Stimulated activated CD8-positive, alpha-beta memory T cell treated with anti-CD3 and anti-CD28 coated beads, Interleukin-7, amount 100 ng/mL, for 1 hour (primary cell): ENCODE measurements at places on chromosomes 6 and 20.

DNA sequence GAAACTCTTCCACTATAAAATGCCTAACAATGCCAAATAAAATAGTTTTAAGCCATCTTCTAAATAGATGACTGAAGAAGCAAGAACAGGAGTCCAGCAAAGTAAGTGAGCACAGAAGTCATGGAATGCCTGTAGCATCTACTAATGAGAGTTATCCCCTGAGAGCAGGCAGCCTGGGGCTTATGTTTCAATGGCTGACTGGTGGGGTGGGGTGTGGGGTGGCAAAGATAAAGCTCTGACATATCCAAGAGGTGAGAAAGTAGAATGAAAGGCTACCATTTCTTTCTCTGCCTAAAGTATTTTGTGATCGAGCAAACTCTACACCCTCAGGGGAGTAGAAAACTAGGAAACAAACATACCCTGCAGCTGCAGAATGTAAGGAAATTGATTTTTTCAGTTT is 348.8 kb downstream of the TFAP2B start:
- DNase-seq, result no peak

DNA sequence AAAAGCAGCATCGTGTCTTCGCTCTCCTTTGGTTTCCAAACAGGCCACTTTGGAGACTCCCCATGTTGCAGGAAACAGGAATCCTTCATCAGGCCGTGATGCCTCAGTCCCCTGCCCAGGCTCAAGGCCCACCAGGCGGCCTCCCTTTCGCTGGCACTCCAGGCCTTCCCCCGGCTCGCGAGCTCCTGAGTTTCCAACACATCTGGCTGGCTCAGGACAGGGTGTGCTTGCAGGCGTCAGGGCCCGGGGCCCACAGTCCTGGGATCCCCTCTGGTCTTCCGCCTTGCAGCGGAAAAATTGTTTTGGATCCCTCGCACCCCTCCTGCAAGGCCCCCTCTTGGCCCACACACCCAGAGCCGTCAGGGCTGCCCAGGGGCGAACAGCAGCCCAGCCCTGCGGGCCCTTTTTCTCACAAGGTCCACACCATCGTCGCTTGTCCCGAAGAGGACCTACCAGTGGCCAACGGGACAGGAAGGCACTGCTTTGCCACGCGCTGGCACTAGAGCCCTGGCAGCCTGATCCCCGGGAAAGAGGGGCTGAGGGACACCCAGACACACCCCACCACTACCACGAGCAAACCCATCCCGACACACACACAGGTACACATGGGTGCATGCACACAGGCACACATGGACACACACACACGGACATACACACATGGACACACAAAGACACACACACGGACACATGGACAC is 1930.9 kb upstream of the DEFB115 start:
- DNase-seq, result no peak

- DNase-seq, result no peak
These were observed 704.2 kb upstream of the CITED2 start for GRCh38 chr6:140078561-140079125.

DNA sequence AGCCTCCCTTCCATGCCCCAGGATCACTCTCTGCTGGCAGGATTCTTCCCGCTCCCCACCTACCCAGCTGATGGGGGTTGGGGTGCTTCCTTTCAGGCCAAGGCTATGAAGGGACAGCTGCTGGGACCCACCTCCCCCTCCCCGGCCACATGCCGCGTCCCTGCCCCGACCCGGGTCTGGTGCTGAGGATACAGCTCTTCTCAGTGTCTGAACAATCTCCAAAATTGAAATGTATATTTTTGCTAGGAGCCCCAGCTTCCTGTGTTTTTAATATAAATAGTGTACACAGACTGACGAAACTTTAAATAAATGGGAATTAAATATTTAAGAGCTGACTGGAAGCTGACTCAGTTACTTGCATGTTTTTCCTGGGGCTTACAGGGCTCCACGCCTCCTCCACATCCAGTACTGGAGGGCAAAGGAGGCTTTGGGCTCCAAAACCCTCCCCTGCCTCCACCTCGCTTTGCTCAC is 24.3 kb upstream of the FANCE start:
- DNase-seq, result no peak

DNA sequence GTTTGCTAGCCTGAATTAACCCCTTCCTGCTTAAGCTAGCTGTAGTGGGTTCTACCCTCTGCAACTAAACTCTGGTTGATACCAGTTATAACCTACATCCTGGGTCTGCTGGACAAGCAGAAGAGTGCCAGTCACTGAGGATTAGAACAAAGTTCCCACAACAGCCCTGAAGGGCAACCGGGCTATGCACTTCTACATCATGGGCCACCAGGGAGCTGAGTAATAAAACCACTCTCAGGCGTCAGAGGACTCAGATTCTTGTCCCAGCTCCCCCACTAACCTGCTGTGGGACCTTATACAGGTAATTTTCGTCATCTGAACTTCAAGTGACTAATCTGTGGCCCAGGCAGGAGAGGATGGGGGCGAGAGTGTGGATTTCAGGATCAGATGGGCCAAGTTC is 56.8 kb downstream of the EYA2 start:
- no peak for DNase-seq

GRCh38 chr6:154991207-154991606 is 3.9 kb upstream of the TIAM2 start:
- DNase-seq, result no peak

DNA sequence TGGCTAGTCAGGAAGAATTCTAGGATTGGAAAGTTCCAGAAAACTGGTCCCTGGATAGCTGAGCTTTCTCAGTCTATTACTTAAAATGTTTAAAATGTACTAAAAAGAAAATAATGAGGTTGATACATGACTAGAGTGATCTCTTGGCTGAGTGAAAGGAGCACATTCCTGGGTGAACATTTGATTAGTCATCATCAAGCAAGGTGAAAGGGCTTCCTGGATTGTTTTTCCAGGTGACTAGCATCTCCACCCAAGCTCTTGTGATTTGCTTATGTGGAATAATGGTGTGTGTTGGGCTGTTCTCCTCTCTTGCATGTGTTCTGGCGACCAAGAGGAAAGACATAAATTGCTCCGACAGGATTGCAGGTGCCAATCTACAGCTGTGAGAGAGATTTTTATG is 42.9 kb downstream of the PKIB start:
- DNase-seq, result no peak

DNA sequence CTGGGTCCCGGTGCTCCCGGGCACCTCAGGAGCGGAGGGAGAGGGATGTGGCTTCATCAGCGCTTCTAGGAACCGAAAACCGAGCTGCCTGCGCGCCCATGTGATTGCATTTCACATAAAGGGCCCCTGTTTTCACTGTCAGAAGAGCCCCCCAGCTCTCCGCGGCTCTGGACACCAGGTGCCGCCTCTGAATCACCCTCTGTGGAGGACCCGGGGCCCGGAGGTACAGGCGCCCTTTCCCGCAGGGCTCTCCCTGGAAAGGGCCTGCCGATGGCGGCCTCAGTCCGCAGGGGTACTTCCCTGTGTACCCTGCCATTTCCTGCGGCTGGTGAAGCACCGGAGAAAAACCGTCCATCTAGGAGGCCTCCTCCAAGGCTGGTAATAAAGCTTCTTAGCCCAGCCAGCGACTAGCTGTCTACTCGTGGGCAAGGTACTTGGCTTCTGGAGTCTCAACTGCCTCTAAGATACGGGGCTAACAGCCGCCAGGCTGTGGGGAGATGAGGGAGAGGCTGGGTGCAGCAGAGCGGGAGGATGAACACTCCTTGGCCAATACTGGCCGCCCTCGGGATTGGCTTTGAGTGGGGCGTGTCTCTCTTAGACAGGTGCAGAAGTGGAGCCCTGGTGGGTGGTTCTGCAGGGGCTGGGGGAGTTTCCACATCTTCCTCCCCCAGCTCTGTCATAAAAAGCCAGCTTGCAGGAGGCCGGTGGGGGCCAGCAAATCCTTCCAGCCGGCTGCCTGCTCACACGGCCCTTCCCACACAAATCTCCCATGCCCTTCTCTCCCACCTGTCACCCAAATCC is 1.6 kb downstream of the PPP1R16B start:
- no peak for DNase-seq

GRCh38 chr6:162053084-162053483 is 674.5 kb downstream of the PRKN start:
- no peak for DNase-seq

DNA sequence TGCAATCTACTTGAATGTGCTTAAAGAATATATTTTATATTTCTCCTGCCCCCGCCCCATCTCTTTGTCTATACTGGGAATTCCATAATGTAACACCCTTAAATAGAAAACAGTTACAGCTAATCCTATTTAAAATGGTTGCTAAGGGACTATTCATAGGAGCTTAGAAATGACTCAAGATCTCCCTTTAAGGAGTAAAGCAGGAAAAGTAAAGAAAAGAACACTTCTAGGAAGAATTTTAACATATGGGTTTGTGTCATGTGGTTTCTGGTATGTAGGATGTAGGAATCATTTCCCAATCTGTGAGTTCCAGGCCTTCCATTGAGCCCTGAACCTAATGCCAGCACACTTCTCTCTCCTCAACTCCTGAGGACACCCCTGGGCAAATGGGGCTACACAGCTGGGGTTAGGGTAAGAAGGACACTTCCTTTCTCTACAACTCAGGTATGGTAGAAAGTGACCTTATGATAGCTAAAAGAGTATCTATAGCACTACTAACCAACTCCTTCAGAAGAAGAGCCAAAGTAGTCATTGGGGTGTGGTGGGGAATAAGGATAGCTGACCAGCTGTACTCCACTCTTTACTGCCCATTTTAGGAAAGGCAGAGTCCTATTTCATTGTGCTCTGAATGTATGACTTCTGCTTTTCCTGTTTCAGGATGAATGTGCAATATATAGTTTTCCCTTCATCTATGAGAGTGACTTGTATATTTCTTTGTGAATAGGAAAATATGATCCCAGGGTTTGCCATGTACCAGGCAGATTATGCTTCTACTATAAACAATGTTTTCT is 27.3 kb downstream of the RIMS1 start:
- no peak for DNase-seq

DNA sequence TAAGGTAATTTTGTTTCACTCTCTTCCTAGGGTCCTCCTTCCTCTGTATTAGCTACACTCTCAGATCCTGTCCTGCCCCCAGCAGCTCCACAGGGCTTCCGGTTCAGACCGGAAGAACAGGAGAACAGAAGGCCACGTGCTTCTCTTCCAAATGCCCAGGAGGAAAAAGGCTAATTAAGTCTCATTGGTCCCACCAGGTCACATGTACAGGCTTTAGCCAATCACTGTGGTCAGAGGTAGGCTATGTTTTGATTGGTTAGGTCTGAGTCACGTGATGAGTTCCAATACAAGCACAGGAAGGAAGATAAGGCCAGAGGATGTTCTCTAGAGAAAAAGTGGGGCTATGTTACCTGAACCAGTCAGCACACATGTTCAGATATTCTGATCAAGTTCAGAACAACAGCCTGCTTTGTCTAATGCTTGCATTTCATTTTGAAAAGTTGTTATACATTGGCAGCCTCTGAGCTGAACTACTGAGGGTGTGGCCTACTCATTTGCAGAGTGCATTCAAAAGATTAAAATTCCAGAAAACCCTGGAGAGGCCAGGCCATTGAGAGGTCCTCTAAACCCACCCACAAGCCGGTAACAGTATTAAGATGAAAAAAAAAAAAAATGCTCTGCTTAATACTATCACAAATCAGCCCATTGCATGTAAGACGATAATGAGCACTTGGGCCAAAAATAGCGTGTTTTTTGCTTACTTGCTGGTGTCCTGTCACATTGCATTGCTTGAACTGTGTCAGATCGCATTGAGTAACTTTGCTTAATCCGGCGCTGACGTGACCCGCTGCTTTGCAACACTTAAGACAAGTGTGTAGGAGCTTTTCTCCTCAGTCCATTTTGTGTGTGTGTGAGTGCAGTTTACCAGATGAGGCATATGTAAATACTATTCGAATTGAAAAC is 170.3 kb downstream of the TSHZ2 start:
- no peak for DNase-seq

DNA sequence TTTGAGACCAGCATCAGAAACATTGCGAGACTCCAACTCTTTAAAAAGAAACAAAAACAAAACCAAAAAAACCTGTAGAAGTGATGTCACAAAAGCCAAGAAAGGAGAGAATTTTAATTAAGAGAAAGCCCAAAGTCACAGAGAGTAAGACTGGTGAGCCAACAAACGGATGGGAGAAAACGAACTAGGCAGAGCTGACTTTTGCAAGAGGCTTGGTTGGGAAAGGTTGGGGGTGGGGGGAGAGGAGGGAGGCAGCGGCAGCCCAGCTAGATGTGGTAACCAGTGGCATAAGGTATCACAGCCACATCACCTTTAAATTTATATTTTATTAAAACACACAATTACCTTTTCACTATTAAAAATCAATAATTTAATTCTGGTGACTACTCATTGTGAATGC is 23.5 kb downstream of the NOL7 start:
- no peak for DNase-seq

DNA sequence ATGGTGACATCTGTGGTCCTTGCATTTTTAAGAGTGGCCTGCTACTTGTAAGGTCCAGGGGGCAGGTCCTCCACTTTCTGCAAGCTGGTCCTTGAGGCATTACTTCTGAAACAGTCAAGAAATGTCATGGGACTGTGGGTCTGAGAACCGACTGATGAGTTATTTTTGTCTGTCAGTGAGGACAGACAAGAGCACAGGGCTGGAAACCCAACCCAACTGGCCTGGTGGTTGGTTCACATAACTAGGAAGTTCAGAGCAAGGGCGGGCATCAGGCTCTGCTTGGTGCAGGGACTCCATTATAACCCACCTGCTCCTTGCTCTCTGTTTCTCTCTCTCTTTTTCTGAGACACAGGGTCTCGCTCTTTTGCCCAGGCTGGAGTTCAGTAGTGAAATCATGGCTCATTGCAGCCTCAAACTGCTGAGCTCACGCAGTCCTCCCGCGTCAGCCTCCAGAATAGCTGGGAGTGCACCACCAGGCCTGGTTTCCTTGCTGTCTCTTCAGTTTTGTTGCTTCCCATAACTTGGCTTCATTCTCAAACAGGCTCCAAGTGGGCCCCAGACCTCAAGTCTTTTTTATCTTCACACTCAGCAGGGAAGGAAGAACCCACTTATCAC is 9.2 kb downstream of the CST3 start:
- no peak for DNase-seq

DNA sequence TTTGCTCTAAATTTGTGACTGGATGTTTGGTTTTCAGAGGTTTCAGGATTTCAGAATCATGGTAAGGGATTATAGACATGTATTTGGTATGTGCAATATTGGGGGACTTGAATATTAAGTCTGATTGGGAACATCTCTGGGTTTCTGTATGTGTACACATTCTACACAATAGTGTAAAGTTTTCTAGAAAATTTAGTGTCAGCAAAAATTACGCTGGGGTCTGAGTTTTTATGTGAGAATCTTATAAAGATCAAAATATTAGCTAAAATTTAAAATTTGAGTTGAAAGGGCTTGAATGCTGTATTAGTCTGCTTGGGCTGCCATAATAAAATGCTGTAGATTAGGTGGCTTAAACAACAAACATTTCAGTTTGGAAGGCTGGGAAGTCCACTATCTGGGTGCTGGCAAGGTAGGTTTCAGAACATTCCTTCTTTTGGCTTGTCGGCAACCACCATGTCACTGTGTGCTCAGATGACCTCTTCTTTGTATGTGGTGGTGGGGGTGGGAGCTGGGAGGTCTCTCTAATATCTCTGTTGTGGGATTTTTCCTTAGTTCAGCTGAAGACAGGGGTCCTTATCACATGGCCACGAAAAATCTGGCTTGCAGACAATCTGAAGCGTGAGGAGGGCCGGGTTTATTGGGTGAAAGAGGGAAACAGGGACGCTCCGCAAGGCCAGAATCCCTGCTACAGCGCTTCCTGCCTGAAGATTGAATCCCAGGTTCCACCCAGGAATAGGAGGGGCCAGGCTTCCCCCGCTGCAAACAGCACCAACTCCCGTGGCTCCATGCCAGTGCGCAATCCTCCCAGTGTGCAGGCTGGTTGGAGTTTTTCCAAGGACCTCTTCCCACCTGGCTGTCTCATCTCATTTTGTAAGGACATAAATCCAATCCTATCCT is 299.7 kb downstream of the PLCB1 start:
- no peak for DNase-seq
